ENCODE measurements at places on chromosomes 1 and 21. TPM values are rescaled to one million over a fixed set of nuclear protein-coding genes. Genes with fewer than 3 reads are reported as not detected.

HYI gene
- total RNA-seq = 24.5 TPM

CDK18 gene
- total RNA-seq = 0.72 TPM

DNA sequence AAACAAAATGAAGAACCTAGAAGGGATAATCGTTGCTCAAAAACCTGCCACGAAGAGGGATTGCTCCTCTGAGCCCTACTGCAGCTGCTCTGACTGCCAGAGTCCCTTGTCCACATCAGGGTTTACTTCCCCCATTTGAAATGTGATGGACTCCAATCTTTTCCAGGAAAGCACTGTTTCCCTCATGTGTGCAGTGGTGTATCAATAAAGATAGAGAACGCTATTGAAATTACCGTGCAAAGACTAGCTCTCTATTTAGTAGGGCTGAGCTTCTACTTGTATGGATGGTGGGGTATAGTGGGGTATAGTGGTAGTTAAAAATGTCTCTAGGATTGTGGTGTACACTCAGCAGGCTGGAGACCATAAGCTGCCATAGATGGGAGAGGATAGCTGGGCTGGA is 3.7 kb downstream of the TMCO2 start:
- H3K36me3 ChIP-seq = no peaks in the 10 kb centered on the region
- DNase-seq = no peak
- H3K4me3 ChIP-seq = no peak overlapping the region
- H3K27ac ChIP-seq = no peak overlapping the region
- H3K27me3 ChIP-seq = no peaks in the 10 kb centered on the region

- no peaks in the 10 kb centered on the region for H3K36me3 ChIP-seq
- no peak for DNase-seq
- no peak overlapping the region for H3K4me3 ChIP-seq
- H3K27ac ChIP-seq = no peak overlapping the region
Measured at GRCh38 chr21:42525676-42526378, 12.2 kb downstream of the SLC37A1 start.

GRCh38 chr1:191174298-191174697 is 696.6 kb upstream of the BRINP3 start:
- no peak for DNase-seq
- H3K27me3 ChIP-seq = no peaks in the 10 kb centered on the region
- H3K27ac ChIP-seq = no peak overlapping the region
- H3K36me3 ChIP-seq = no peaks in the 10 kb centered on the region
- no peak overlapping the region for H3K4me3 ChIP-seq

- no peak for DNase-seq
- peak overlapping the region; percentile 91 for H3K27ac ChIP-seq
- H3K36me3 ChIP-seq = peaks cover 23% of the 10 kb centered on the region
- H3K27me3 ChIP-seq = no peaks in the 10 kb centered on the region
Measured at GRCh38 chr1:181087400-181087901, 1.0 kb upstream of the IER5 start.

DNA sequence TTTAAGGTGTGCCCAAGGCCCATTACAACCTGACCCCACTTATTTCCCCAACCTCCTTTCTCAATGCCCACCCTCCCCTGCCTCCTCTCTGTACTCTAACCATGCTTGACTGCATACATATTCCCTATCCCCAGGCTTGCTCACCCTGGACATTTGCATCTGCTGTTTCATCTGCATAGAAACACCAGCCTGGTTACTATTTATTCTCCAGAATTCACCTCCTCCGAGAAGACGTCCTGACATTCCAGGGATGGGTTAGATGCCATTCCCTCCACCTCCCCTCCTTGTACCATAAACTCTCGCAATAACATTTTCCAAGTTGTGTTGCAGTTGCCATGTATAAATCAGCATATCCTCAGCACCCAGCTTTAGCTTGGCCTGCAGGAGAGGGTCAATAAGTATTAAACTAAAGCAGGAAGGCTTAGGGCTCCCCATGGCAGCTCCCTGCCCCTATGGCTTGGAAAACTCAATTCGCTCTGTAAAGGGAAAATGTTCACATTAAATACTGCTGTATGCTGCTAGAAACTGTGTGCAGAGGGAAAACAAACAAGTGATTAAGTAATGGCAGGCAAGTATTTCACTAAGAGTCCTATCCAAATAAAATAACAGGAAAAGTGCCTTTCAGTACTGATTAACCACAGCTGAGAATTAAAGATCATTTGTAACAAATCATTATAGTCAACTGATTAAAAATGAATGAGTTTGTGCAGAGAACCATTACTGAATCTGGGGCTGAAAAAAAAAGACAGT is 202.3 kb downstream of the TNR start:
- no peaks in the 10 kb centered on the region for H3K4me1 ChIP-seq
- no peak for DNase-seq
- no peaks in the 10 kb centered on the region for H3K36me3 ChIP-seq
- no peak overlapping the region for H3K4me3 ChIP-seq
- H3K27me3 ChIP-seq = no peaks in the 10 kb centered on the region

DNA sequence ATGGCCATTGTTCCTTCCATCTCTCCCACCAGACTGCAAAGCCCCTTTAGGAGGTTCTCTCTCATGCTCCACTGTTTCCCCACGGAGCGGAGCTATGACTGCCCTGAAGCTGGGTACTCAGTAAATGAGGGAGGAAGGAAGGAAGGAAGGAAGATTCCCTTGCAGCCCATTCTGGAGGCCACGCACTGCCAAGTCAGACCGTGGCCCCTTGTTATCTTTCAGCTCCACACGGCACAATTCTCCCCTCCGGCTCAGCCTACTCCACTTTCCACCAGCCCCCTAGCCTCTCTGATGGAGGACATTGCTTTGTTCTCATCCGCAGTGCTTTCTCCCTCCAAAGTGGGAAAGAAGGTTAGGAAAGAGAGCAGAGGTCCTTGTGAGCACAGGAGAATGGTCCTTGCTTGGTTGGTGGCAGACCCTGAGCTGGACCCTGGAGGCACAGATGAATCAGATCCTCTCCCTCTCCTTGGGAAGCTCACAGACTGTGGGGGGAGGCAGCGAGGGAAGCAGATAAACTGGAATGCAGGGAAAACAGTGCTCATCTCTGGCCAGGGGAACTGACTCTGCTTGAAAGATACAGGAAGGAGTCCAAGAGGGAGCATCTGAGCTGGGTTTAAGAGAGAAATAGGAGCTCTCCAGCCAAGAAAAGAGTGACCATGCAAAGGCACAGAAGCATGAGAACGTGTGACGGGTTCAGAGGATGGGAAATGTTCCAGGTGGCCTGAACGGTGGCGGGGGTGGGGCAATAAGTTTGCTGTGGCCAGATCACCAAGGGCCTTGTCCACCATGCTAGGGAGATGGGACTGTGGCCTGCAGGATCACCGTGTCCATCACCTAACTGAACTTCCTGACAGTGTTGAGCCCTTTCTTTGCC is 52.6 kb downstream of the GLIS1 start:
- H3K4me3 ChIP-seq = no peak overlapping the region
- H3K4me1 ChIP-seq = no peaks in the 10 kb centered on the region
- H3K27me3 ChIP-seq = no peaks in the 10 kb centered on the region
- DNase-seq = peak; percentile 82
- H3K36me3 ChIP-seq = no peaks in the 10 kb centered on the region
- H3K27ac ChIP-seq = no peak overlapping the region

DNA sequence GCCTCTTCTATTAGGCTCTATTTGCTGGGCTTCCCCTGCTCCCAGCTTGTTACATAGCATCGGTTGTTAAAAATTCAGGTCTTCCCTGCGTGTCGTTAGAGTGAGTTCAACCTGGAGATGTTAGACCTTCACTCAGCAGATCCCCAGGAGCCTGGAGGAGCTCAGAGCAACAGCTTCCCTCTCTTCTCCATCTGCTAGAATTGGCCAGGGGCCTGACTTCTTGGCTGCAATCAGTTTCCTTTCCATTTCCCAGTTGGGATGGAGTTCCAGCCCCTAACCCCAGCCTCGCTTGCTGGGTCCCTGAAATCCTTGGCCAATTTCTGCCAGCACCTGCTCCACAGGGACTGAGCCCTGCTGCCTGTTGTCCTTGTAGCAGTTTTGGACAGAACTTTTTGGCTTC is 55.9 kb downstream of the MT1HL1 start:
- H3K27me3 ChIP-seq = no peaks in the 10 kb centered on the region
- H3K4me1 ChIP-seq = no peaks in the 10 kb centered on the region
- H3K4me3 ChIP-seq = no peak overlapping the region

SLC44A5 gene
- total RNA-seq = 0.36 TPM

DNA sequence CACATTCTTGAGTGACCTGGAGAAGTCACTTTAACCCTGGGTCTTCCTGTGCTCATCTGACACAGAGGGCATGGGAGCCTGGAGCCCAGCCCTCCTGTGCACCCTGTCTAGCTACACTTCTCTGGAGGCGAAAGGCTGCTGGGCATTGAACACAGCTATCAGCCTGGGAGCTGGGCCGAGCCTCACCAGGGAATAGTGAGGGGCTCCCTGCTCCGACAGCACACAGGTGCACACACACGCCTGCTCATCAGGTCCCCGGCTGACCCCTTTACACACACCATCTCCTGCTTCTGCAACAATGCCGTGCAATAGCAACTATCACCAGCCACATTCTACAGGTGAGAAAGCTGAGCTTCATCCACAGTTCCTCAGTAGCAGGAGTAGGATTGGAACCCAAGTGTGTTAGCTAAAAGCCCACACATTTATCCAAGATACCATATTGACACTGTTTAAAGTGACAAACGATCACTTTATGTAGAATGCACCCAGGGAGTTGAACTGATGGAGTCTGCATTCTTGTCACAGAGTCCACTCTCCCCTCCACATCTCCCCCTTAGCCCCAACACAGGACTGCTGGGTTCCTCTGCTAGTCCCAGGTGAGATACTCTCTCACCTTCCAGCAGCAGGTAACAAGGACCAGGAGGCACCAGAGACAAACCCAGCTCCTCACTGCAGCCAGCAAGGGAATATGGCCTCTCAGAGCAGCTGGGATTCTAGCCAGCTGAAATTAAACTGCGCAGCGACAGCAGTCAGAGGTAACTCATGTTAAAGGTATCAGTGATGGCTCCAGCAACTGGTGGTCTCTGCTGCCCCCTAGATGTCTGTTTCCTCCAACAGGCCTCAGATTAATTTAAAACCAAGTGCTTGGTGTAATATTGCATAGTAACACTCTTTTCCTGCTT is 18.3 kb upstream of the CAPN8 start:
- no peak overlapping the region for H3K27ac ChIP-seq
- no peak overlapping the region for H3K4me3 ChIP-seq
- peak; percentile 41 for DNase-seq
- no peaks in the 10 kb centered on the region for H3K36me3 ChIP-seq
- H3K4me1 ChIP-seq = no peaks in the 10 kb centered on the region

CFHR4 gene
- total RNA-seq = not detected

DNA sequence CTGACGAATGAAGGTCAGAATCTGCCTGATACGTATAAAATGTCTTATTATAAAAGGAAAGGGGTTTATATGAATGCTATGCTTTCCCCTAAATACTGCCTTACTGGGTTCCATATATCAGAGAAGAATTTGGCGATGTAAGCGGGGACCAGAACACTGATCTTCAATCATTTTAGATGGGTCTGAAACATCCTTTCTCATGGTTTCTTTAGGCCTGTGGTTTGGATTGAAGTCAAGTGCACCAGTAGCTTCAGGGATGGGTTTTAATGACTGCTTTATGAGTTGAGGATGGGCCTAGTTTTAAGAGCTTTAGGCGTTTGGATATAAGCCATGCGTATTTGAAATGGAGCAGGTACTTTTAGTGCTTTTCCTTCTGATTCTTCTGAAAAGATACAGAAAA is 6.9 kb downstream of the FMN2 start:
- H3K27me3 ChIP-seq = no peaks in the 10 kb centered on the region
- H3K27ac ChIP-seq = no peak overlapping the region
- no peaks in the 10 kb centered on the region for H3K36me3 ChIP-seq
- H3K4me3 ChIP-seq = no peak overlapping the region
- peaks cover 51% of the 10 kb centered on the region for H3K4me1 ChIP-seq

- H3K4me1 ChIP-seq = peaks cover 22% of the 10 kb centered on the region
- no peak overlapping the region for H3K4me3 ChIP-seq
- H3K27me3 ChIP-seq = no peaks in the 10 kb centered on the region
- no peaks in the 10 kb centered on the region for H3K36me3 ChIP-seq
Measured at GRCh38 chr1:205271745-205272144, 44.0 kb downstream of the TMCC2 start.

GRCh38 chr1:172536256-172536655 is 3.3 kb downstream of the SUCO start:
- no peak overlapping the region for H3K4me3 ChIP-seq
- DNase-seq = no peak
- no peaks in the 10 kb centered on the region for H3K27me3 ChIP-seq
- H3K4me1 ChIP-seq = peaks cover 30% of the 10 kb centered on the region
- H3K27ac ChIP-seq = no peak overlapping the region

GRCh38 chr1:204363335-204364114 is 3.8 kb upstream of the PLEKHA6 start:
- H3K4me3 ChIP-seq = peak overlapping the region; percentile 68
- H3K4me1 ChIP-seq = peaks cover 6% of the 10 kb centered on the region
- DNase-seq = peak; percentile 92
- H3K36me3 ChIP-seq = no peaks in the 10 kb centered on the region
